Esophagus muscularis mucosa (tissue), 4 donors: ENCODE measurements at places on chromosomes 2 and 18. TPM values are rescaled to one million over a fixed set of nuclear protein-coding genes. Genes with fewer than 3 reads are reported as not detected.
A peak's percentile ranks its signal among the peaks of the same experiment; 100 is the strongest.

DNA sequence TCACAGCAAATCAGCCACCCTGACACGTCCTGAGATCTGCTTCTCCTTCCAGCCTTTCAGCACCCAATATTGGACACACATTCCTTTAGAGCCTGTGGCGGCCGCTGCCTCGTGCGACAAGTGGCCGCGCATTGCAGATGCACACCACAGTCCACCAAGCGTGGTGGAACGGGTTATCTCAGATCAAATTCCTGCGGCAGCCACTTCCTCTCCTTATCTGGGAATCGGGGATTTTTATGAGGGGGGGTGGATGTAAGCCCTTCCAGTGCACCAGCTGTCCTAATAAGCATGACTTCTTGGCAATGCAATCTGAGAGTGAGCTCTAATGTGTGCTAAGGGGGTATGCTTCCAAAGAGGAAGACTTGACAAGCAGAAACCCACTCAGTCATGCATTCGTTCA, 18.3 kb upstream of the BMP10 start:
- DNase-seq, result no peak
- H3K27me3 ChIP-seq, result no peaks in the 10 kb centered on the region
- H3K4me3 ChIP-seq, result no peak overlapping the region
- H3K4me1 ChIP-seq, result no peaks in the 10 kb centered on the region

Gene L3MBTL4
- 2.9 TPM for total RNA-seq

Gene GAL3ST2
- total RNA-seq, result not detected

- no peaks in the 10 kb centered on the region for H3K36me3 ChIP-seq
- DNase-seq, result no peak
- H3K27me3 ChIP-seq, result no peaks in the 10 kb centered on the region
- H3K4me1 ChIP-seq, result peaks cover 3% of the 10 kb centered on the region
- H3K27ac ChIP-seq, result no peak overlapping the region
Observed at GRCh38 chr2:33559328-33559727, 39.8 kb downstream of the FAM98A start.

DNA sequence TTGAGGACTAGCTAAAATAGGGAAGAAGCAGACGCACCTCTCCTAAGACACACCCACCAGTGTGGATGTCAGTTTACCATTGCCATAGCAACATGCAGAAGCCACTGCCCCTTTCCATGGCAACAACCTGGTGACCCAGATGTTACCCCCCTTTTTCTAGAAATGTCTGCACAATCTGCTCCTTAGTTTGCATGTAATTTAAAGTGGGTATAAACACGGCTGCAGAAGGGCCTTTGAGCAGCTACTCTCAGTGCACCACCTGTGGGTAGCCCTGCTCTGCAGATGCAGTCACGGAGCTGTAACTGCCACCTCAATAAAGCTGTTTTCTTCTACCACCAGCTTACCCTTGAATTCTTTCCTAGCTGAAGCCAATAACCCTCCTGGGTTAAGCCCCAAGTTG, 87.1 kb downstream of the FBXO15 start:
- DNase-seq, result no peak
- no peak overlapping the region for H3K27ac ChIP-seq
- H3K4me1 ChIP-seq, result no peaks in the 10 kb centered on the region
- no peak overlapping the region for H3K4me3 ChIP-seq
- H3K27me3 ChIP-seq, result peaks cover 7% of the 10 kb centered on the region

DNA sequence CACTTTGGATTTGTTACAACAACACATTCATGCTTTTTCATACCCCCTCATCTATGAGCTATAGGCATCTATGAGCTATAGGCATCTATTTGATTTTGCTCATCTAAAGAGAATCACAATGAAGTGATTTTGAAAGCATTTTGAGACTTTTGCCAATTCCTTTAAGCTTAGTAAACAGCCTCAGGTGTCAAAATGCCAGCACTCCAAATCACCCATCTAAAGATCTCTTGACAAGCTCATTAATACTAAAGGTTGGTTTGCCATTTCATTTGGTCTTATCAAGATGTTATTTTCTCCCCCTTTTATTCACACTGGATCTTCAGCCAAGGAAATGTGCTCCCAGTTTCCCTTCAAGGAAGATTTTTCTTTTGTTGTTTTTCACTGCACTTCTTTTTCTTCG, 110.7 kb upstream of the TLK1 start:
- peaks cover 12% of the 10 kb centered on the region for H3K4me1 ChIP-seq
- no peak overlapping the region for H3K4me3 ChIP-seq
- peak overlapping the region; percentile 76 for H3K27ac ChIP-seq
- H3K27me3 ChIP-seq, result no peaks in the 10 kb centered on the region

Gene TRIM54
- total RNA-seq, result not detected

DNA sequence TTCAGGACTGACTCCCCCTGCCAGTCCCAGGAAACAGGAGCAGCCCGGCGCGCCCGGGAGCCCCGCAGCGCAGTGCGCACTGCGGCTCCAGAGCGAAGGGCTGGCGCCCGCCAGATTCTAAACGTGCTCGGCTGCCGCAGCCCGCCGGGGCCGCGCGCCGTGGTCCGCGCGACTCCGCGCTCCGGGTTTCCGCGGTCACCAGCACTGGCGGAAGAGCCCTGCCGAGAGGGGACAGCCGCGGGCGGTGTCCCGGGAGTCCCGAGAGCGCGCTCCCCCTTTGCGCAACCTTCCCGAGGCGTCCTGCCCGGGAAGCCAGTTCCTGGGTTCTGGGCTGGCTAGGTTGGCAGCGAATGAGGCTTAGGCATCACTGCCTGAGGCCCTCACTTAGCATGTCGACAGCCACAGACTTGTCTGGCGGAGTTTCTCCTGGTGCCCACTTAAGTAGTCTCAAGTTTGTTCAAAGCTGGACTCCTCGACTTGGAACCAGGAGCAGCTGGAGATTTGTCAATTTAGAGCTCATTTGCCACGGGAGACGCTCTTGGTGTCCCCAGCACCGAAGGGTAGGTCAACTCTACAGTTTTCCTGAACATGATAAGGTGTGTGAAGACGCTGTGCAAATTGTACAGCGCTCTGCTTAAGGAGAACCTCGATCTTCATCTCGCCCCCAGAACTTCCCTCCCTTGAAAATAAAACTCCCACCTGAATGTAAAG, 1.5 kb upstream of the VSNL1 start:
- peak overlapping the region; percentile 51 for H3K4me3 ChIP-seq
- peaks cover 3% of the 10 kb centered on the region for H3K27me3 ChIP-seq
- no peak for DNase-seq
- peaks cover 37% of the 10 kb centered on the region for H3K4me1 ChIP-seq
- no peaks in the 10 kb centered on the region for H3K36me3 ChIP-seq

Gene PAIP2B
- total RNA-seq, result 16.9 TPM

Gene OBSL1
- total RNA-seq, result 51.9 TPM

DNA sequence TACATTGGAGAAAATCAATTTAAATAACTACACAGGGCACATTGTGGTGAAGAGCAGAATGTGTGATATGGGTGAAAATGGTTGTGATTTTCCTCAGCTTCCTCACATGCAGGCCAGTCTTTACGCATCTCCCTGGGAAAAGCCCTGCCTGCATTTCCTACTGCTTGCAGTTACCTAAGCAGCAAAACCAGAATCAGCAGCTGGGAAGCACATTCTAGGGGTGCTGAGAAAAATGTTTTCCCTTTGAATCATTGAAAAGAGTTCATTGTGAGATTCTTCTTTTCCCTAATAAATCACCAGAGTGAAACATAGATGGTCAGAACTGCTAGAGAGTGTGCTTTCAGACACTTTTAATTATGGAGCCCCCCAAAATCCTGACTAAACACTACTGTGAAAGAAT, 656.0 kb downstream of the TDRD15 start:
- no peak overlapping the region for H3K4me3 ChIP-seq
- no peaks in the 10 kb centered on the region for H3K27me3 ChIP-seq
- no peaks in the 10 kb centered on the region for H3K4me1 ChIP-seq
- DNase-seq, result no peak
- H3K27ac ChIP-seq, result no peak overlapping the region
- H3K36me3 ChIP-seq, result no peaks in the 10 kb centered on the region

Gene CD28
- total RNA-seq, result 0.32 TPM
